Testis (tissue), 5 donors: ENCODE measurements at places on chromosomes 2 and 18. TPM values are rescaled to one million over a fixed set of nuclear protein-coding genes. Genes with fewer than 3 reads are reported as not detected.

Gene CNTNAP5
- 0.29 TPM for polyA plus RNA-seq

Gene GALNT3
- polyA plus RNA-seq: 45.0 TPM

Gene UGT1A4
- 0.25 TPM for polyA plus RNA-seq

Gene SKA1
- 11.9 TPM for polyA plus RNA-seq

Gene EIPR1
- polyA plus RNA-seq: 31.5 TPM

Gene AQP12A
- polyA plus RNA-seq: not detected

Gene FBXO15
- polyA plus RNA-seq: 46.0 TPM

DNA sequence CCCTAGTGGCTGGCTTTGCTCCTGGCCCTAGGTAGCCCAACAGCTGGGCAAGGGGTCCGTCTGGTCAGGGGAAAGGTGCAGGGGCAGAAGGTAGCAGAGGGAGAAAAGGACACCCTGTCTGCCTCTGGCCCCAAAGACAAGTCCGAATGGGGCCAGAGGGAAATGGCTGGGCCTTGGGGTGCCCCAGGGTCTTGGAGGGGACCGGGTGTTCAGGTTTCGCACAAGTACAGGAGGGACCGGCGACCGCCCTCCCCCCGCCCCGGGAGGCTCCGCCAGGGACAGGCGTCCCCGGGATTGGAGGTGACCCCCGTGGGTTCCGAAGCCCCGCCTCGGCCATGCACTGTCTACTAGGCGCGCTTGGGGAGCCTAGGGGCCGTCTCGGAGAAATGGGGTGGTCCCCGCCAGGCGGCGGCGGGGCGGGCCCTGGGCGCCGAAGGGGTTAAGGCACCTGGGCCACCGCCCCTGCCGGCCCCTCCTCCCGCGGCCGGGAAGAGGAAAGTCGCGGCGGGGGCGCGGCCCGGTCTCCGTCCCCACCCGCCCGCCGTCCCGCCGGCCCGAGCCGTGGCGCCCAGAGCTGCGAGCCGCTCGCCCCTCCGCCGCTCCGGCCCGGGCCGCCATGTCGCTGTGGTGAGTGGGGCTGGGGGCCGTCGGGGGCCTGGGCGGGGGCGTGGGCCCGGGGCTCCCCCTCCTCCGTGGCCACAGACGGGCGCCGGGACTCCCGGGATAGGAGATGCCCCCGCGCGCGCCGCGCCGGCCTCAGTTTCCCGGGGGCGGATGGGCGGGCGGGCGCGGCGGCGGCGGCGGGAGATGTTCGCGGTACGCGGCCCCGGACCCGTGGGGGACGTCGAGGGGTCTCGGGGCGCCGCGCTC lies at the start of gene B3GNT7:
Gene B3GNT7, plus strand, starts transcription at position 523 of the 870 bp plus-strand sequence. Its CDS starts 94 bp downstream, at position 617.
- no peaks in the 10 kb centered on the region for H3K36me3 ChIP-seq
- no peak for DNase-seq
- peaks cover 20% of the 10 kb centered on the region for H3K4me1 ChIP-seq
- peak within 1 kb of the TSS; percentile 70 for H3K27ac ChIP-seq
- peak within 1 kb of the TSS; percentile 60 for H3K4me3 ChIP-seq

GRCh38 chr18:58446391-58447060 lies 182.4 kb downstream of the ALPK2 start:
- no peak overlapping the region for H3K4me3 ChIP-seq
- no peaks in the 10 kb centered on the region for H3K27me3 ChIP-seq
- no peaks in the 10 kb centered on the region for H3K4me1 ChIP-seq

DNA sequence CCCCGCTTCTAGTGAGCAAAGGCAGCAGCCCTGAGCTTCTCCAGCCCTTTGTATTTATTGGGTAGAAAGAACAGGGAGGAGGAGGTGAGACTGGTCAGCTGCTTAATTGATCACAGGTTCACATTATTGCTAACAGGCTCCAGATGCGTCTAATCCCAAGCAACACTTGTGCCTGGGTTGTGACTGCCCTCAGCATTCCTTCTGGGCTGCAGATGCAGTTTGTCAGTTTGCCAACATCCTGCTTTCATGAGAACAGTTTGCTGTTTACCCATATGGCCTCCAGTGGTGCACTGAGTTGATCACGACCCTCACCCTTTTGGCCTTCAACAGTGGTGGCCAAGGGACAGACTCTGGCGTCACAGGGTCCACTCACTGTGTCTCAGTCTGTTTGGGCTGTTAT lies 159.5 kb upstream of the ZNF516 start:
- no peak for DNase-seq
- peaks cover 12% of the 10 kb centered on the region for H3K4me1 ChIP-seq
- H3K4me3 ChIP-seq: no peak overlapping the region
- no peaks in the 10 kb centered on the region for H3K36me3 ChIP-seq
- no peaks in the 10 kb centered on the region for H3K27me3 ChIP-seq
- no peak overlapping the region for H3K27ac ChIP-seq

DNA sequence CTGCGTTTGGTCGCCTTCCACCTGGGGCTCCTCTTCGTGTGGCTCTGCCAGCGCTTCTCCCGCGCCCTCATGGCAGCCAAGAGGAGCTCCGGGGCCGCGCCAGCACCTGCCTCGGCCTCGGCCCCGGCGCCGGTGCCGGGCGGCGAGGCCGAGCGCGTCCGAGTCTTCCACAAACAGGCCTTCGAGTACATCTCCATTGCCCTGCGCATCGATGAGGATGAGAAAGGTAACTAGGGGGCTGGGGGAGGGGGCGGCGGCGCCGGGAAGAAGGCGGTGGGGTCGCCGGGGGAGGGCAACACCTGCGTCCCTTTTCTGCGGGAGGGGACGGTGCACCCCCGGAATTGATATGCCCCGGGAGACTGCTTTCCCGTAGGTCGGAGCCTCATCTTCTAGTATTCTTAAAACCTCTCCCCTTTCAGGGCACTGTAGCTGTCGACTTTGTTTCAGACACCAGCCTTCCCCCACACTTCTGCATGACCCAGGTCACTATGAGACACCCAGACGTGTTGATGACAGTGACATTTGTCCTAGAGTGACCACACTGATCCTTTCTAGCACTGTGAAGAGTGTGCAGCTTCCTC lies 755 bp downstream of the SPAST start:
- peak overlapping the region; percentile 93 for H3K4me3 ChIP-seq
- peak overlapping the region; percentile 81 for H3K27ac ChIP-seq
- DNase-seq: peak; percentile 35
- H3K36me3 ChIP-seq: no peaks in the 10 kb centered on the region
- no peaks in the 10 kb centered on the region for H3K27me3 ChIP-seq

DNA sequence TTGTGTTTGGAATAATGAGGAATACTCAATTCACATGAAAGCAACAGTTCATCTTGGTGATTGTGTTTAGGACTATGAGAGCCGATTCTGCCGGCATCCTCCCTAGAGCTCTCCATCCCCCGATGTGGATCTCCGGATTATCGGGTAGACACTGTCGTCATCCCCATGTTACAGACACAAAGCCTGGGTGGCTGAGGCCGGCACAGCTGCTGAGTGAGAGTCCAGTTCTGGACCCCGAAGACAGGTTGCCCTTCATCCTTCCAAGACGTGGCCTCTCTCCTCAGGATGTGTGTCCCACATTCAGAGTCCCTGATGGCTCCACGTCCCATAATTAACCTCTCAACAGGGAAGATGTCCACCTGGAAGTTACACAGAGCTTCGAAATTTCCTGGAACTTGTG lies 129.3 kb downstream of the HDAC4 start:
- H3K27me3 ChIP-seq: no peaks in the 10 kb centered on the region
- no peak overlapping the region for H3K4me3 ChIP-seq
- DNase-seq: no peak
- H3K4me1 ChIP-seq: peaks cover 39% of the 10 kb centered on the region
- no peak overlapping the region for H3K27ac ChIP-seq

GRCh38 chr18:55236150-55236931 lies 277.1 kb upstream of the CCDC68 start:
- no peaks in the 10 kb centered on the region for H3K36me3 ChIP-seq
- H3K27ac ChIP-seq: no peak overlapping the region
- DNase-seq: no peak
- no peak overlapping the region for H3K4me3 ChIP-seq

GRCh38 chr2:36489281-36489680 lies 108.7 kb downstream of the FEZ2 start:
- H3K27me3 ChIP-seq: no peaks in the 10 kb centered on the region
- no peak for DNase-seq
- H3K4me1 ChIP-seq: peaks cover 20% of the 10 kb centered on the region
- no peak overlapping the region for H3K27ac ChIP-seq
- H3K36me3 ChIP-seq: no peaks in the 10 kb centered on the region

- no peak overlapping the region for H3K4me3 ChIP-seq
- H3K27me3 ChIP-seq: no peaks in the 10 kb centered on the region
- H3K36me3 ChIP-seq: no peaks in the 10 kb centered on the region
- H3K4me1 ChIP-seq: no peaks in the 10 kb centered on the region
- DNase-seq: no peak
Observed at GRCh38 chr2:207879536-207879935, 109.8 kb upstream of the FZD5 start.

- H3K36me3 ChIP-seq: no peaks in the 10 kb centered on the region
- no peak overlapping the region for H3K27ac ChIP-seq
- DNase-seq: no peak
- no peak overlapping the region for H3K4me3 ChIP-seq
- H3K4me1 ChIP-seq: no peaks in the 10 kb centered on the region
Observed at GRCh38 chr2:223560749-223561435, 41.3 kb downstream of the SCG2 start.

DNA sequence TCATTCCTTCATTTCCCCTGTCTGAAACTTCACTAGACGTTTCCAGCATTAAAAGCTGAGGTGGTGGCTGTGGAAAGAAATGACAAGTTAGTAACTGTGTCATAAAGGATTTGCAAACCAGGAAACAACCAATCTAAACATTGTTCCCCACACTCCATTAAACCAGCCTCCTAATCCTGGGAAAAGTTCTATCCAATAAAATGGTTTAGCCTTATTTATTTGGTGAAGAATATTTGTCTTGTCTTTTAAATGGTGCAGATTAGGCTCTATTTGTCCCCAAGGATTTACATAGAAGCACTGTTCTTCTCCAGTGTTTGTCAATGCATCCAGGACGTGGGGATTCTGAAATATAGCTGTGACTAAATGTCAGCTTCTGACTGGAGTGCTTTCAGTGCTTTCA lies 10.5 kb upstream of the DPP4 start:
- no peak overlapping the region for H3K27ac ChIP-seq
- no peaks in the 10 kb centered on the region for H3K36me3 ChIP-seq
- no peaks in the 10 kb centered on the region for H3K27me3 ChIP-seq
- no peak overlapping the region for H3K4me3 ChIP-seq
- no peak for DNase-seq

DNA sequence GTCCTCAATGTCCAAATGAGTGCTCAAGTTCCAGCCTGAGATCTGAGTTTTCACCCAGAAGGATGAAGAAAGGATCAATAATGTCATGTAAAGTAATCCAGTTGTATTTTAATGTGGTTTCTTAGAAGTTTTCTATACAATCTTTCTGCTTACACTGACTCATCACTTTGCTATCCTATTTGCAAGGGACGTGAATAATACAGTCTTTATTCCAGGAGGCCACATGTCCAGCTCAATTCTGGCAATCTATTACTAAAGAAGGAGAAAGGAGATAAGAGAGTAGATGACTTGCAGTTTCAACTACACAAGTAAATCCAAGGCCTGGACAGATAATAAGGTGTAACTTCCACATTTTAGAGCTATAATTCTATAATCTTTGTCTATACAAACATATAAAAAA lies 601.1 kb upstream of the SETBP1 start:
- no peaks in the 10 kb centered on the region for H3K27me3 ChIP-seq
- no peaks in the 10 kb centered on the region for H3K36me3 ChIP-seq
- no peak overlapping the region for H3K4me3 ChIP-seq

GRCh38 chr2:51722311-51722710 lies 690.4 kb upstream of the NRXN1 start:
- DNase-seq: no peak
- H3K27me3 ChIP-seq: no peaks in the 10 kb centered on the region
- H3K4me1 ChIP-seq: no peaks in the 10 kb centered on the region
- H3K36me3 ChIP-seq: no peaks in the 10 kb centered on the region

GRCh38 chr2:39659765-39660611 lies 5.7 kb upstream of the TMEM178A start:
- H3K27me3 ChIP-seq: no peaks in the 10 kb centered on the region
- H3K27ac ChIP-seq: no peak overlapping the region
- no peak for DNase-seq
- no peaks in the 10 kb centered on the region for H3K4me1 ChIP-seq
- H3K36me3 ChIP-seq: no peaks in the 10 kb centered on the region

GRCh38 chr2:24080701-24081100 lies 3.9 kb downstream of the TP53I3 start:
- DNase-seq: no peak
- H3K36me3 ChIP-seq: no peaks in the 10 kb centered on the region
- H3K4me3 ChIP-seq: no peak overlapping the region

- H3K27me3 ChIP-seq: no peaks in the 10 kb centered on the region
- H3K27ac ChIP-seq: no peak overlapping the region
- DNase-seq: no peak
- no peaks in the 10 kb centered on the region for H3K4me1 ChIP-seq
- no peaks in the 10 kb centered on the region for H3K36me3 ChIP-seq
Observed at GRCh38 chr2:174552880-174553279, 44.7 kb downstream of the WIPF1 start.

- DNase-seq: no peak
- H3K4me1 ChIP-seq: no peaks in the 10 kb centered on the region
- no peak overlapping the region for H3K27ac ChIP-seq
- no peak overlapping the region for H3K4me3 ChIP-seq
Observed at GRCh38 chr2:157182834-157183396, 74.6 kb upstream of the GALNT5 start.
